ENCODE measurements at places on chromosomes 3 and 15.

GRCh38 chr3:58924578-58924977 is 125.2 kb downstream of the CFAP20DC start:
- no peaks in the 10 kb centered on the region for H3K27me3 ChIP-seq
- H3K27ac ChIP-seq, result no peak overlapping the region
- H3K4me3 ChIP-seq, result no peak overlapping the region
- no peak for DNase-seq
- H3K36me3 ChIP-seq, result no peaks in the 10 kb centered on the region

DNA sequence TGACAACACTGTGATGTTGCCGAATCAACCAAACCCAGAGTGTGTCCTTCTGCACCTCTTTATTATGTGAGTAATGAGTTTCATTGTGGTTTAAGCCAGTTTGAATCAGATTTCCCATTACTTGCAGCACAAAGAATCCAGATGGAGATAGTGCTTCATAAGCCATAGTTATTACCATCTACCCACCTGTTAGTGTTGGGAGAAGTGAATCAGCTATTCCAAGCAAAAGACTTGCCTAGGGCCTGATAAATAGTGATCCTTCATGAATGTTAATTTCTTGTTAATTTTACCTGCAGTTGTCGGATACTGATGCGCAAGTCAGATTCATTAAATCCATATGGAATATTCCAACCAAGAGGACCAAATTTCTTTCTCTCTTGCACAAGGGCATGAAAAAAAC is 21.7 kb upstream of the ASB14 start:
- DNase-seq, result no peak
- H3K27ac ChIP-seq, result no peak overlapping the region
- H3K36me3 ChIP-seq, result no peaks in the 10 kb centered on the region
- H3K4me1 ChIP-seq, result no peaks in the 10 kb centered on the region
- peaks cover 36% of the 10 kb centered on the region for H3K27me3 ChIP-seq

GRCh38 chr3:155581579-155581978 is 163.3 kb downstream of the PLCH1 start:
- no peak for DNase-seq
- H3K4me3 ChIP-seq, result no peak overlapping the region
- no peaks in the 10 kb centered on the region for H3K36me3 ChIP-seq

- H3K27me3 ChIP-seq, result no peaks in the 10 kb centered on the region
- H3K4me1 ChIP-seq, result no peaks in the 10 kb centered on the region
- no peak overlapping the region for H3K4me3 ChIP-seq
- no peak overlapping the region for H3K27ac ChIP-seq
These were observed 26.9 kb upstream of the ZBBX start for GRCh38 chr3:167406876-167407492.

DNA sequence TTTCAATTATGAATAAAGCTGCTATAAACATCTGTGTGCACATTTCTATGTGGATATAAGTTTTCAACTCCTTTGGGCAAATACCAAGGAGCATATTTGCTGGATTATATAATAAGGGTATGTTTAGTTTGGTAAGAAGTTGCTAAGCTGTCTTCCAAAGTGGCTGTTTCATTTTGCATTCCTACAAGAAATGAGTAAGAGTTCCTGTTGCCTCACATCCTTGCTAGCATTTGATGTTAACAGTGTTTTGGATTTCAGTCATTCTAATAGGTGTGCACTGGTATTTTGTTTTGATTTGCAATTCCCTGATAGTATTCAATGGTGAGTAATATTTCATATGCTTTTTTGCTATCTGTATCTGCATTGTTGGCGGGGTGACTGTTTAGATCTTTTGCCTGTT is 120.7 kb upstream of the MDFIC2 start:
- H3K4me3 ChIP-seq, result no peak overlapping the region
- DNase-seq, result no peak
- no peak overlapping the region for H3K27ac ChIP-seq
- H3K27me3 ChIP-seq, result no peaks in the 10 kb centered on the region
- H3K36me3 ChIP-seq, result peaks cover 2% of the 10 kb centered on the region
- no peaks in the 10 kb centered on the region for H3K4me1 ChIP-seq

DNA sequence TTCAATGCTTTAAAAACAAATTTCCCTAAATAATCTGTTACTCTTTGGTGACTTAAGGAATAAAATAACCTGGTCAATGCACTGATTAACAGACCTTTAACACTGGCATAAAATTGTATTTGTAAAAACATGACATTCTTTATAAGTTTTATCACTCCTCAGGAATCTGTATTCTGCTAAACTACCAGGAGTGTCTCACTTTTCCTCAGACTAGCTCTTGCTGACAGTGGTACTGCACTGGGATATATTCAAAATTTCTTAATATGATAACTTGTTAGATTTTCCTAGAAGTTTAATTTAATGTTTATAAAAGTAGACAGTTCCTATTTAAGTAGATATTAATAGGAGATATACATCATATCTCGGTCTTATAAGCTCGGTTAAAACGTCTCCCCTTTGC is 363.4 kb upstream of the ARHGEF26 start:
- no peak overlapping the region for H3K27ac ChIP-seq
- no peak overlapping the region for H3K4me3 ChIP-seq

DNA sequence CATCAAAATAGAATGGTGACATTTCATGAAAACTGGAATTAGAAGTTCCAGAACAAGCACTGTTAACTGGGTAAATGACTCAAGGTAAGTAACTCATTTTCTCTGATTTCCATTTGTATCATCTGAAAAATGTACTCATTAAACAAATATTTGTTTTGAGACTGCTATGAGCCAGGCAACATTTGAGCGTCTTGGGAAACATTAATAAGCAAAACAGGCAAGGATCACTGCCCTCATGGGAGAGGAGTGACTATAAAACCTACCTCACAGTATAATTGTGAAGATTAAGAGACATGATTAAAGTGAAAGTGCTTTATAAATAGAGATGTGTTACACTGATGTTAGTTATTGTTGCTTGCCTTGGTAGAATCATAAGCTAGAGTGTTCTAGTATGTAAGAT is 711.8 kb upstream of the UBE2E2 start:
- H3K27me3 ChIP-seq, result no peaks in the 10 kb centered on the region
- H3K4me3 ChIP-seq, result no peak overlapping the region
- DNase-seq, result no peak
- H3K27ac ChIP-seq, result no peak overlapping the region

GRCh38 chr15:38701149-38701548 is 136.5 kb upstream of the RASGRP1 start:
- no peaks in the 10 kb centered on the region for H3K27me3 ChIP-seq
- H3K4me1 ChIP-seq, result peaks cover 39% of the 10 kb centered on the region
- no peak overlapping the region for H3K4me3 ChIP-seq
- no peak for DNase-seq
- H3K27ac ChIP-seq, result no peak overlapping the region

- no peak for DNase-seq
- H3K4me1 ChIP-seq, result no peaks in the 10 kb centered on the region
- H3K27me3 ChIP-seq, result peaks cover 47% of the 10 kb centered on the region
- no peak overlapping the region for H3K27ac ChIP-seq
- H3K4me3 ChIP-seq, result no peak overlapping the region
These were observed 78.4 kb downstream of the IGF2BP2 start for GRCh38 chr3:185746470-185746869.

All from central memory CD8-positive, alpha-beta T cell (primary cell).